Activated CD8-positive, alpha-beta memory T cell treated with anti-CD3 and anti-CD28 coated beads for 1 hour (primary cell): ENCODE measurements at places on chromosomes 4 and X.

- DNase-seq = no peak
These were observed 29.4 kb downstream of the UVSSA start for GRCh38 chr4:1376391-1376840.

- DNase-seq = no peak
These were observed 8.4 kb downstream of the PGAM4 start for GRCh38 chrX:77961063-77961462.

DNA sequence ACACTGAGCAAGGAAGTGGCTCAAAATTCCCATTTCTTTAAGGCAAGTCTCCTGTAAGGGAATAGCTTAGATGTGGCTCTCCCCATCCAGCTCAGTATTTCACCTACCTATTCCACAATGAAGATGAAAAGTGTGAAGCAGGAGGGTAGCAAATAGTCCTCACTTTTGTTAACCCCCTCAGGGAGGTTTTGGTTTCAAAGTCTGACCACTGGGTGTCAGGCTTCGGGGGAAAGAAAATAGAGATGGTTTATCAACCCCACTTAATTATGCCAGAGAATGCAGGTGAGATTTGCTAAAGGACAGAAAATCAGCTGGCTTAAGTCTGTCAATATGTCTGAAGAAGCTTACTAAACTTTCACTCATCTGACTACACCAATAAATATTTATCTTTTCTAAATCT, 69.5 kb downstream of the DHX15 start:
- no peak for DNase-seq

GRCh38 chr4:36091997-36092396, 152.3 kb downstream of the ARAP2 start:
- DNase-seq = no peak

GRCh38 chr4:155722336-155722735, 36.5 kb upstream of the GUCY1B1 start:
- no peak for DNase-seq

DNA sequence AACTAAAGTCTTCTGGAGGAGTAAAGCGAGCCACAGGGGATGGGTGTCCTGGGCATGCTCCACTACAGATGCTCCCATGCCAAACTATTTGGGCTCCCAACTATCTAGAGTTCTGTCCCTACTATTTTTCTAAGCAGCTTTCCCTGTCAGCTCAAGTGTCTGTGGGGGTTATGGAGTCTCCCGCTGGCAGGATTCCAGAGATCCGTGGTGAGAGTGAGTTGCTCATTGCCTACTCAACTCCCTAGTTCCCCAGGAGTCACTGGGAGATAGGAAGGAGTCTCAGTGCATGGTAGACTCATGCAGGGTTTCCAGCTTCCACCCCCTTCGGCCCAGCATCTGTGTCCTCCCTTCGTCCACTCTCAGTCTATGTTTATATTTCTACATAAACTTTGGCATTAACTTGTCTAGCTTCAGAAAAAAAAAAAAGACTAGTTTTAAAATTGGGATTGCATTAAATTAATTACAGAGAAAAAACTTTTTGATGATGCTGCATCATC, 55.1 kb upstream of the INPP4B start:
- no peak for DNase-seq

- DNase-seq = no peak
These were observed 6.8 kb upstream of the CTBP1 start for GRCh38 chr4:1255699-1256098.

DNA sequence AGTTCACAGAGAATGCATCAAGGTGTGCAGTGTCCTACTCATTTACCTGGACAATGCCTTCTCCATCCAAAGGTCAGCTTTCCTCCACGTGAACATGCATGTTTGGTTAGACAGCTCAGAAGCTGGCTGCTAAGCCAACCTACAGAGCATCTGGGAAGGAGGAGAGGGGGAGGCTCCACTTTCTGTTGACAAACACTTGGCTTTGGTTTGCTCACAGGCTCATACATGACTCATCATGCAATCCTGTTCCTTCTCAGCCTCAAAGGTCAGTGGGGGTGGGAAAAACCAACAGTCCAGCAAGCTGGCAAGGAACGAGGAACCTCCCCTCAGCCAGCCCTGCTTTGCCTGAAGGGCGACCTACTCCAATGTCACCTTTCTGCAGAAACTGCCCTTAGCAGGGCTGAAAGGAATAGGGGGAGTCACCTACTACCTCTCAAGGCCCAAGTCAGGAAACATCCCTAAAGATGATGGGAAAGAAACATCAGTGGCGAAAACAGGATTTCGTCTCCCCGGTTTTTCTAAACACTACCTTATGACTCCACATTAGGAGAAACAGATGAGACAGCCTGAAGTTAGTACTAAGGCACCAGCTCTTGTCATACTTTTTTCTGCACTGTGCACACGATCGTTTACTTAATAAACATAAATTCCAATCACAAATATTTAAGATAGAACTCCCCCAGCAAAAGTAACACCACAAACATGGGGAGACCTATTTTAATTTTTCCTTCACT, 37.9 kb downstream of the RELL1 start:
- no peak for DNase-seq

- DNase-seq = no peak
These were observed 24.6 kb upstream of the PDLIM3 start for GRCh38 chr4:185559915-185560281.

DNA sequence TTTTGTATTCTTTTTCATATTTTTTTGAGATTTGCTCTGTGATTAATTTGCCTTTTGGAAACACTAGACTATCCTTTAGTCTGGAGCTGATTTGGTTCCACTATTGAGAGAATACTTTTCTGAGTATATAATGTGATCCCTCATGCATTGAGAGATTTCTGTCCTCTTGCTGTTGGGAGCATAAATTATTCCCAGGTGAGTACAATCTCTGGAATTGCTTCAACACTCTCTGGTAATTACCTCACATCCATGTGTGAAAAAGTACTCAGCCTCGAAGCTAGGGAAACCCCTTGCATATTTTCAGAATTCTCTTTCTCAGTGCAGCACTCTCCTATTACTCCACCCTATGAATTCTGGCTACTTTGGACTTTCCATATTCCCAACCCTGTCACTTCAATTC, 550.0 kb downstream of the RAPGEF2 start:
- no peak for DNase-seq

DNA sequence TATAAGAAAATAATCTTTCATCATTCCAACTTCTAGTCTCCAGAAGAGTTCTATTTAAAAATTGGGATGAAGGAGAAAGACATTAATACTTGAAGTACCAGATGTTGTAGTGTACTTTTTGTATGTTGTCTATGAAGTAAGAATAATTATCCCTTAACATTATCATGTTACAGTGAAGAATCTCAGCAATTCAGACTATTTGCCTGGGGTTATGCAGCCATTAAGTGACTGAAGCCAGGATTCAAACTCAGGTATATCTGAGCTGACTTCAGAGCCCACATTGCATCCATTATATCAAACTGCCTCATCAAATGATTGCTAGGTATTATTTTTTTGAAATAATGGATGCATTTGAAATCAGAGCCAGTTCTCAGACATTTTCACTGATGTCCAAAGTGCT, 76.1 kb upstream of the FHDC1 start:
- DNase-seq = no peak

DNA sequence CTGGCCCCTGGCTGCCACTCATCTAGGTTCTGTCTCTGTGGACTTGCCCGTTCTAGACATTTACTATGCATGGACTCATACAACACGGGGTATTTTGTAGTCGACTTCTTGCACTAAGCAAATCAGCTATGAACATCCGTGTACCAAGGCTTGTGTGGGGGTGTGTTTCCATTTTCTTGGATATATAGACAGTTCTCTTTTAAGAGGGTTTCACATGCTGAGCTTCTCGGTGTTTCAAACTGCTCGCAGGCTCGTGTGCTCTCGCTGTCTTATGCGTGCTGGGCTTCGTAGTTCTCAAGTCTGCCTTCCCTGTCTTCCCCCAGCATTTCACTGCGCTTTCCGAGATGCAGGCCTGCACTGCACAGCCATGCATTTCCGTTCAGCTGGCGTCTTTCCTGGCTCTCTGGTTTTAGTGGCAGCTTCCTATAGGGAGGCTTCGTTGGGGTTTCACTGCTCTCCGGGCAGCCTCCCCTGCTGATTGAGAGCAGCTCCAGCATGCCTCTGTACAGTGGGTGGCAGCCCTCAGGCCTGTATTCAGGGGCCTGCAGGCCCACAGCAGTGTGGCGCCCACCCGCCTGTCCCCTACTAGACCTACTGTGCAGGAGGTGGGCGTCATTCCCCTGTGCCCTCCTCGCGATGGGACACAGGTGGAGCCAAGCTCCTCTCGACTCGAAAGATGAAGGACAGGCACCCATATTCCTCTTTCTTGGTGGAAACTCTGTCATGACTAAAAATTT, 27.6 kb downstream of the ZBTB49 start:
- no peak for DNase-seq
